ENCODE measurements at places on chromosomes 11 and 22. TPM values are rescaled to one million over a fixed set of nuclear protein-coding genes. Genes with fewer than 3 reads are reported as not detected.

DNA sequence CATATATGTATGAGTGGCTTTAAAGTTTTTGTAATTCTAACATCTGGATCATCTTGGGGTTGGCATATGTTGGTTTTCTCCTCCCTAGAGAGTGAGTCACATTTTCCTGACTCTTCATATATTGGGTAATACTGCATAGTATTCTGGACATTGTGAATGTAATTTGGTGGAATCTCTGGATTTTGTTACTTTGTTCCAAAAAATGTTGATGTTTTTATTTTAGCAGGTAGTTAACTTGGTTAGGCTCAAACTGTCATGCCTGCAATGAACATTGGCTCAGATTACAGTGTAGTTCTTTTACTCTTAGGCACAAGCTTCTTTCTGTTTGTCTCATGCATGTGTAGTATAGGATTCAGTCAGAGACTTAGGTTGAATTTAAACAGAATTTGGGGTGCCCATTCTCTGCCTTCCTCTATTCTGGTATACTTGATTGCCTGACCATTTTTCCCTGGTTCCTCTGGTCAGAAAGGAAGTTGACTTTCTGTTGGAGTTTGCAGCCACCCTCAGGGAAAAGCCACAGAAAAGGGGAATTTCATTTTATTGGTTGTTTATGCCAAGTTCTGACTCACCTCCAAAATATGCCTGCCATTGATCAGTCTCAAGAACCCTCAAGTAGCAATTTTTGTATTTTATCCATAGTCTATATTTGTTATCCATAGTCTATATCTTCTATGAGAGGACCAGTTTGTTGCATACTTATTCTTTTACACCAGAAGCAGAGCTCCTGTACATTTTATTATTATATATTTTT, 151.7 kb downstream of the UVRAG start:
- no peak for DNase-seq

GRCh38 chr22:48268771-48269552, 1506.5 kb downstream of the TBC1D22A start:
- DNase-seq = no peak

DNA sequence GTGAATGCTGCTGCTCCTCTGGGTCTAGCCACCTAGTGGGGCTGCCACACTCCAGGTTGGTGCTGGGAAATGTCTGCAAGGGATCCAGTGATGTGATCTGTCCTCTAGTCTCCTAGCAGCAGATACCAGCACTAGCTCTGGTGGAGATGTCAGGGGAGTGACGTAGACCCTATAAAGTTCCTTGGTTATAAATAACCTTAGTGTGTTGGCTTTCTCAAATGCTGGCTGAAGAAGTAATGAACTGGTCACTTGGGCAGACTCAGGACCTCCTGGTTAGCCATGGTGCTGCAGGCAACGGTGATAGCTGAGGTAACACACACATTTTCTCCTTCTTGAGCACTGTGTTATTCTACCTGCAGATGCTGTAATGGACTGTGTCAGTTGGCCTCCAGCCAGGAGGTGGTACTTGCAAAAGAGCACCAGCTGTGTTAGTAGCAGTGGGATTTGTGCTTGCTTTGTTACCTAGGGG, 35.5 kb downstream of the BBOX1 start:
- no peak for DNase-seq

The CDHR5 gene
- total RNA-seq = 0.45 TPM

DNA sequence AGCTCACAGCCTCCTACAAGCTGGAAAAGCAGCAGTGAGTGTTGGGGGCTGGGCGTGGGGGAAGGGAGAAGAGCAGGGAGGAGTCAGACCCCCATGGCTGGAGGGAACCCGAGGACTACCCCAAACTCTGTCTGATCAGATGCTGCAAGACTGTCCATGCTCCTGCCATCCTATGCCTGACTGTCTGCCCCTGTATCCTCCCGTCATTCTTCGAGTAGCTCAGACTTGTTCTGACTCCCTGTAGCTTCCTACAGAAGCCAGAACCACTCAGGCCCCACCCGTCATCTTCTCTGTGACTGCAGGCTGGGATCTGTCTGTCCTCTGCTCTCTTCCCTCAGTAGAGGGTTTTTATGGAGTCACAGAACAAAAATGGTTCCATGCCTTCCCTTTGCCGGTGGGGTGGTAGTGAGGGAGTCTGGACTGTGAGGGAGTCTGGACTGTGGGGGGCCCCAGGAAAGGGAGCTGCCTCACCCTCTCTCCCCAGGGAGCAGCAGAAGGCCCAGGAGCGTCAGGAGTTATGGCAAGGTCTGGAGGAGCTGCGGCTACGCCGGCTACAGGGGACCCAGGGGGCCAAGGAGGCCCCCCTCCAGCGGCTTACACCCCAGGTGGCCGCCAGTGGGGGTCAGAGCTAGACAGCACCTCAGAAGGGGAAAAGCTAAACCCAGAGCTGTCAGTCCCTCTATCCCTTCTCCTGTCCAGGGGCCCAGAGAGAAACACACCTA, 2.3 kb downstream of the GPHA2 start:
- DNase-seq = no peak

The FAM181B gene
- total RNA-seq = 8.7 TPM
